Mesenteric fat pad (tissue), 1 donor: ENCODE measurements at places on chromosomes 5 and 9.
A peak's percentile ranks its signal among the peaks of the same experiment; 100 is the strongest.

DNA sequence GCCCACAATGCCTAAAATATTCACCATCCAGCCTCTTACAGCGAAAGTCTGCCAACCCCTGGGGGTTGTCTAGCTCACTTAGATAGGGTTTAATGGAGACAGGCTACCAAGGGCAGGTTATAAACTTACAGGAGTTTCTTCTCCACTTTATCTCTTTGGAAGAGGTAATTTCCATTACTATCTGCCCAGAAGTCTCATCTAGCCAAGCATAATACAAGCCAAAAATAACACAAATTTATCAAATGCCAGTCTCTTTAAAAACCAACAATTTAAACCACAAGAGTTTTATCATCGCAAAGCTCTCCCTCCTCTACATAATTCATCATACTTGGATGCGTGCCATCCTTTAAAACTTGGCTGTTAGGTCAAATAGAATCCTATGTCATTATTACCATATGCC, 6.2 kb downstream of the RBM22 start:
- no peak for DNase-seq

DNA sequence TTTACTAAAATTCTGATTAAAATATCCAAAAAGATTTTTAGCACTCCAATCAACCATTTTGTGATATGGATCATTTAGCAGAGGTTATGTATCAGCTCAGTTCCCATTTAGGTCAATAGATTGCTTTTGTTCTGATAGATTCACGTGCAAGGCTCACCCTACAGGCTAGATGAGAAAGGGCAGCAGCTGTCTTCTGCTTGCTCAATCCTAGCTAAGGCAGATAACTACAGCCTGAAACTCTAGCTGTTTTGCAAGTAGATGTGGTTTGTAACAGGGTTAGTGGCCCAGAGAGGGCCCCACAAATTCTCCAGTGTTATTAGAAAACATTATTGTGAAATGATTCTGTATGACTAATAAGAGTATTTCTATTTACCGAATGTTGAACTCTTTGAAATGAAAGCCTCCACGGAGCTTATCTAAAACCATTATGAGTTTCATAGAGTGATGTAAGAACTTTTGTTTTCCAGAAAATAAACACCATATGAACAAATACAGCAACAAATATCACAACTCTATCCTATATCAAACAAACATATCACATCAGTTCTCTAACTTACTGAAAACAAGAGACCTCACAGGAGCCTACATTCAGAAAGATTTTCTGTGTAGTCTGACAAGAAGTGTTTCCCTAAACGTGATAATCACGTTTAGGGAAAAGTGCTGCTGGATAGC, 841.9 kb upstream of the ACO1 start:
- no peak for DNase-seq

DNA sequence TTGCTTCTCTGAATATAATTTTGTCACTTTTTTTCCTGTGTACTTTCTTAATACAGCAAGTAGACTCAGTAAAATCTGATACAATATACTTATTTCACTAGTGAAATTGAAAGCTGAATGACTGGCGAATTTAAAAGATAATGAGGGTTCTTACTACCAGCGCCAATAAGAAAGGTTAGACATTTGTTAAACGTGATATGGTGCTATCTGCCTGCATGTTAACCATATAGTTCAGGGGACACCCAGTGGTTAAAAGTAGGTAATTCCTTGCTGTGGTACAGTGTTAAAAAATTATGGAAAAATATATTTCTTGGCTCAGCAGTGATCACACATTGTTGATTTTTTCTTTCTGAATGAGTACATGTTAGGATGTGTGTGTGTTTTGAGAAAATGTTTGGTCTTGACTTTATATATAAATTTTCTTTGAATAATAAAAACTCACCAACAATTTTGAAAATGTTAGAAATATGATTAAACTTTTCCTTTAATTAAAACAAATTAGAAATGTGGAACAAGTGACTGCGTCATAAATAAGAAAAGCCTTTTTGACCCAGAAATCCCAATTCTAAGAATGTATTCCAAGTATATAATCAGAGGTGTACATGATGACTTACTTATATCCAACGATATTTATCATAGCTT, 25.8 kb downstream of the CAST start:
- no peak for DNase-seq

- DNase-seq = no peak
Observed at GRCh38 chr5:131416729-131417128, 152.9 kb downstream of the CDC42SE2 start.

- no peak for DNase-seq
Observed at GRCh38 chr9:118336943-118337330, 632.7 kb downstream of the TLR4 start.

DNA sequence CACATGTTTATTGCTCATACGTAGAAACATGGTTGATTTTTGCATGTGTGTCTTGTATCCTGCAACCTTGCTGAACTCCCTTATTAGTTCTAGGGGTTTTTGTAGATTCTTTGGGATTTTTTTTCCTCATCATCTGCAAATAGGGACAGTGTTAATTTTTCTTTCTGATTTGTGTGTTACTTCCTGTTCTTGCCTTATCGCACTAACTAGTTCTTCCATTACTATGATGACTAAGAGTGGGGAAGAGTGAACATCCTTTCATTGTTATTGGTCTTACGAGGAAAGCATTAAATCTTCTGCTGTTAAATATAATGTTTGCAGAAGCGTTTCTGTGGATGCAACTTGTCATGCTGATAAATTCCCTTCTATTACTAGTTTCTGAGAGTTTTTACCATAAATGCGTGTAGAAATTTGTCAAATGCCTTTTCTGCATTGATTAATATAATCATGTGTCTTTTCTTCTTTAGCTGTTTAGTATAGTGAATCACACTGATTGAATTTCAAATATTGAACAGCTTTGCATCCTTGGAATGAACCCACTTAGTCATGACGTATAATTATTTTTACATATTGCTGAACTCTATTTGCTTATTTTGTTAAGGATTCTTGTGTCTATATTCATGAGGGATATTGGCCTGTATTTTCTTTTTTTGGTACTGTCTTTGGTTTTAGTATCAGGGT, 32.1 kb upstream of the RNF130 start:
- DNase-seq = no peak

- DNase-seq = no peak
Observed at GRCh38 chr5:66129144-66129543, 15.0 kb upstream of the SREK1 start.

DNA sequence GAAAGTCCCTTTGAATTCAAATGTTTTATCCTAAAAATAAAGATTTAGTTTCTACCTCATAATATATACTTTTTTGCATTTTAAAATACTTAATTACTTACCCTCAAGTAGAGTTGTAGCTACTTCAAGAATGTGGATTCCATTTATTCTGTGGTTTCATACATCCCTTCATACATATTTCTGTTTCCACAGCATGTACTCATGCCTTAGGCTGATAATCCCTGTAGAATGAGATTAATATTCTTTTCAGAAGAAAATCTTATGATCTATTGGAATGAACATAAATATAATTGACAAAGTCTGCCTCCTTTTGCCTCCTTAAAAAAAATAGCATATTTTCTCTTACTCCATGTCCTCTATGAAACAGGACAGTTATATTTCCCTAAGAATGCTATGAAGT, 465.7 kb downstream of the DTWD2 start:
- DNase-seq = no peak

GRCh38 chr9:21969011-21969940, 24.9 kb downstream of the CDKN2A start:
- DNase-seq = peak; percentile 85

DNA sequence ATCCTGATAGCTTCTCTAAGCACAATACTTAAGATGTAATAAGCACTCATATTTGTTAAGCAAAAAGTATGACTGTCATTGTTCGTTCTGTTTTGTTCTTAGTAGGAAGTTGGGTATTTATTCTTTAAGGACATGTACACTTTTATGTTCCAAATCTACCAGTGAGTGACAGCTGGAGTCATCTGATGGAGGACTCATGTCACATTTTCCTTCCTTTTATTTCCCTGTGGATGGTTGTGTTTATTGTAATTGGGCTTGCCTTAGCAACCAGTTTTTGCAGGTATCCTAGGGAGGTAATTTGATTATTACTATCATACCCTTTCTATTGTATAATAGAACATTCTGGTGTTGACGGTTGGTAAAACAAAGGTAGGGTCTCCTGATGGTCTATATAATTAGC, 145.7 kb downstream of the ZSWIM6 start:
- DNase-seq = no peak

DNA sequence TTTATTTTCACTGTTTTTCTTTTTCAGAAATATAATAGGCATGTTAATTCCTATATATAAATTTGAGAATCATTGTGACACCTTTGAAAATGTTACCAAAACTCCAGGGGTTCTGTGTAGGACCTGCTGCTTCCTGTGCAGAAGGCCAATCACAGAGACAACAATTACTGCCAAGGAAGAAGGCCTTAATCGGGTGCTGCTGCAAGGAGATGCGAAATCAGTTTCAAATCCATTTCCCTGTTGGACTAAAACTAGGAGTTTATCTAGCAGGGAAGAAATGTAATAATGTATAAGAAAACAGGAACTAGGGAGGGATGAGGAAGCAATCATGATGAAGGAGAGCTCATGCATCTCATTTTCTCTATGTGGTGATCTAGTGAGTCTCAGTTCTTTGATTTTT, 209.7 kb upstream of the NUDT12 start:
- no peak for DNase-seq

- DNase-seq = no peak
Observed at GRCh38 chr5:27911216-27911615, 872.8 kb upstream of the CDH9 start.

DNA sequence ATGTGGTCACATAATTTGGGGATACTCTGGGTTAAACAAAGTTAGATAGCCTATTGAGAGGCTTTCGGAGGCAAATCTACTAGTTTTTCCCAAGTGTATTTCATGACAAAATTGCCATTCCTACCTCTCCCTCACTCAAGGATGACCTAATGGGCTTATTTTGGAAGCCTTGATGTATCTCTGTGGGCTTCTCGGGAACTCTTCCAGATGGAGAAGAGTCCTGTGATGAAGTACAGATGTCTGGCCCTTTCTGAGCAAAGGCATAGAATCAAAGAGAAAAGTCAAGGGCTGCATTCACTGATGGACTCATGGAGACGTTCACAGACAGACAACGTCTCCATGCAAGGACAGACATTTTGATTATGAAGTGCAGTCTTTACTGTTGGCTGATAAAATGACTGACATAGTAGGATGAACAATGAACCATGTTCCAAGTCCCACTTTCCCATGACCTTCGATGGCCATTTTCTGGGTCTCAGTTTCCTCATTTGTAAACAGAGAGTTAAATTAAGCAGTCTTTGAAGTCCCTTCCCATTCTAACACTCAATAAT, 347.2 kb upstream of the CD180 start:
- no peak for DNase-seq

GRCh38 chr5:137665678-137666460, 70.0 kb downstream of the KLHL3 start:
- no peak for DNase-seq

GRCh38 chr5:149206524-149207141, 65.0 kb upstream of the AFAP1L1 start:
- no peak for DNase-seq

- DNase-seq = no peak
Observed at GRCh38 chr9:73264631-73265030, 113.0 kb downstream of the ANXA1 start.

- DNase-seq = no peak
Observed at GRCh38 chr9:124290053-124290591, 32.4 kb downstream of the NEK6 start.

GRCh38 chr9:21995666-21996398, 1.2 kb downstream of the CDKN2B-AS1 start:
- peak; percentile 90 for DNase-seq

DNA sequence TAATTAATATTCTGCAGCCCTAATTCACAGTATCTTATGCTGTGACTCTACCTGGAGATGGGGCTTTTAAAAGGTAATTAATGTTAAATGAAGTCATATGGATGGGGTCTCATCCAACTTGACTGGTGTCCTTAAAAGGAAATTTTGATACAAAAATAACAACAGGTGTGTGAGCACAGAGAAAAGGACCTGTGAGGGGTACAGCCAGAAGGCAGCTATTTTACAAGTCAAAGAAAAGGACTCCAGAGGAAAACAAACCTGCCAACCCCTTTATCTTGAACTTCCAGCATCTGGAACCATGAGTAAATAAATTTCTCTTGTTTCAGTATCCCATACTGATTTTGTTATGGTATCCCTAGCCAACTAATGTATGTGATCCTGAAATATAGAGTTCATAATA, 250.3 kb downstream of the TMEM232 start:
- DNase-seq = no peak

DNA sequence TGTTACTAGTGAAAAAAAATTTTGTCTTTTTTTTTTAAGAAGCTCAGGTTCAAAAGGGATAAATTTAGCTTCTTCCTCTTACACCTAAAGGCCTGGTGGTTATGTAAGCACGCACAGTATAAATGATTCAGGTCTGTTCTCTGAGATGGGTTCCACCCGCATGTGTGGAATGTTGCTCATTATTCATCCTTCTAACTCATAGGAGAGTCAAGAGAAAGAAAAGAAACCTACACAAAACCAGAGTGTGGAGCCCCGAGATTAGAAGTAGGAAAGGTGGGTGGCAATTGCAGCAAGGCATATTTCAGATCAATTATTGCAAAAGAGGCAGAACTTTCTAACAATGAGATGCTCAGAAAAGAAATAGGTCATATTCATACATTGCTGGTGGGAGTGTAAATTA, 13.5 kb downstream of the PLAC8L1 start:
- no peak for DNase-seq

DNA sequence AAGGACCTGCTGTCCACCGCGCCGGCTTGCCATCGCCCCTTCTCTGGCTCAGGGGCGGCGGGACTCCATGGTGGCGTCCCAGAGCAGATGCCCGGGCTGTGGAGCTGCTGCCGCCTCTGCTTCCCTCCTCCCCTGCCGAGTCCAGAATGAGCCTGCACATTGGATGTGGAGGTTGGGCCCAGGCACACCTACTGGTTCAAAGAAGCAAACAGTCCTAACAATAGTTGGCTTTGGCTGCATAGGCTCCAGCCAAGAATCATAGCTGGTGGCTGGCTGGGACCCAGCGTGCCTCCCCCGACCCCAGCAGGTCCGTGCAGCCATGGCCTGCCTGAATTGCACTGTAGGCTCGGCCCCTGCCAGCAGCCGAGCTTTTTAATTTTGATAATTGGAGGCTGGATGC, 25.8 kb downstream of the ADAMTSL2 start:
- DNase-seq = no peak

DNA sequence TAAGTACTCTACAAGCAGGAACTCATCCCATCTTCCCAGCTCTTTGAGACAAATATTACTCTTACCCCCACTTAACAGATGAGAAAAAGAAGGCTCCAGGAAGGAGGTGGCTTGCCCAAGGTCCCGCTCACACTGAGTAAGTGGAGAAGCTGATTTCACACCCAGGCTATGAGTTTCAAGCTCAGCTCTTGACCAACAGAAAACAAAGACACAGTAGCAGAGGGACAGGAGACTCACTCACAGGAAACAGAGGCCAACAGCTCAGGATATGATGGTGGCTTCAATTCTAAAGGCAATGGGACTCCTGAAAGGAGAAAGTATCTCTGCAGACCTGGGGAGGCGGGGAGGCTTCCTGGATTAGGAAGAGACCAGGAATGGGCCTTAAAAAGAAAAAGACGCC, 6.7 kb upstream of the TCF7 start:
- DNase-seq = no peak
